ENCODE measurements at places on chromosomes 11 and 22. TPM values are rescaled to one million over a fixed set of nuclear protein-coding genes. Genes with fewer than 3 reads are reported as not detected.

DNA sequence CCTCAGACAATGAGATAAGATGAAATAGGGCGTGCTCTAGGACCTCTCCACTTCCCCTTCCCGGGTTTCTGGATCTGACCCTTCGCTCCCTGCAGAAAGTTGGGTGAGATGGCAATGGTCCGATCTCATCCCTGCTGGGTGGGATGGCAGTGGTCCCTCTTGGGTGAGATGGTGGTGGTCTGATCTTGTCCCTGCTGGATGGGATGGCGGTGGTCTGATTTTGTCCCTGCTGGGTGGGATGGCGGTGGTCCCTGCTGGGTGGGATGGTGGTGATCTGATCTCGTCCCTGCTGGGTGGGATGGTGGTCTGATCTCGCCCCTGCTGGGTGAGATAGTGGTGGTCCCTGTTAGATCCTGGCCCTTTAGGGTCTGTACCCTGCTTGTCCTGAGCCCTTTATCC is 21.3 kb downstream of the ST14 start:
- no peak overlapping the region for H3K4me3 ChIP-seq
- H3K27ac ChIP-seq, result no peak overlapping the region
- no peaks in the 10 kb centered on the region for H3K4me1 ChIP-seq
- no peaks in the 10 kb centered on the region for H3K36me3 ChIP-seq
- no peak for DNase-seq

DNA sequence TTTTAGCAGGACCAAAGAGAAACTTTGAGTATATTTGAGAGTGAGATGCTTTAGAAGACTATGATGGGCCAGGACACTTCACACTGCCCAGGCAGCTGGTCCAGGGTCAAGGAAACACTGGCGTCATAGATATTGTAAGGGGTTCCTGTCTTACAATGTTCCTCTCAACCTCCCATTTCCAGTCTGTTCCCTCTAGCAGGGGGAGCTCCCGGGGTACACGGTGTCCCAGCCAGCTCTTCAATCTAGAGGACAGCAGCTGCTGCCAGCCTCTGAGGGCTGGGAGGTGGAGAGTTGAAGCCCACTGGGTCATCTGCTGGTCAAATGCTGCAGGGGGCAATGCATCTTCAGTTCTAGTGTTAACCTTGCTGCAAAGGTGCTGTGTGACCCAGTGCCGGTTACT is 40.7 kb upstream of the TIMP3 start:
- no peak for DNase-seq
- no peaks in the 10 kb centered on the region for H3K27me3 ChIP-seq
- H3K27ac ChIP-seq, result no peak overlapping the region
- no peak overlapping the region for H3K4me3 ChIP-seq
- H3K36me3 ChIP-seq, result no peaks in the 10 kb centered on the region
- no peaks in the 10 kb centered on the region for H3K4me1 ChIP-seq

- no peak overlapping the region for H3K27ac ChIP-seq
- DNase-seq, result no peak
- H3K36me3 ChIP-seq, result no peaks in the 10 kb centered on the region
Observed at GRCh38 chr11:44733877-44734276, 7.1 kb downstream of the TSPAN18 start.

DNA sequence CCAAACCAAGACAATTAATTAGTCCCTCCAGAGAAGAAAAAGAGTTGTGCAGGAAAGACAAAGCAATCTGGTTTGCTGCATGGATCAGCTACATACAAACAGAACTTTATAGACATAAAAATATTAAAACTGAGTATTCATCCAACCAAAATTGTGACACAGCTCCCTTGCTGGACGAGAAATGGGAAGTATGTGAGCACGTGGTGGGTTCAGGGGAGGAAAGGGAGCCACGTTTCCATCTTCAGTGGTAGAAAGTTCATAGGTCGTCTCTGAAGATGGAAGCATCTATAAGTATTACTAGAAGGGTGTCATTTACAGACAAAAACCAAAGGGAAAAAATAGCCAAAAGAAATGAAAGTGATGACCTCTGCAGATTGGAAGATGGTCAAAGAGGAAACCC is 7.1 kb upstream of the KCNJ5 start:
- DNase-seq, result no peak
- no peaks in the 10 kb centered on the region for H3K36me3 ChIP-seq
- H3K4me3 ChIP-seq, result no peak overlapping the region
- H3K27me3 ChIP-seq, result no peaks in the 10 kb centered on the region

DNA sequence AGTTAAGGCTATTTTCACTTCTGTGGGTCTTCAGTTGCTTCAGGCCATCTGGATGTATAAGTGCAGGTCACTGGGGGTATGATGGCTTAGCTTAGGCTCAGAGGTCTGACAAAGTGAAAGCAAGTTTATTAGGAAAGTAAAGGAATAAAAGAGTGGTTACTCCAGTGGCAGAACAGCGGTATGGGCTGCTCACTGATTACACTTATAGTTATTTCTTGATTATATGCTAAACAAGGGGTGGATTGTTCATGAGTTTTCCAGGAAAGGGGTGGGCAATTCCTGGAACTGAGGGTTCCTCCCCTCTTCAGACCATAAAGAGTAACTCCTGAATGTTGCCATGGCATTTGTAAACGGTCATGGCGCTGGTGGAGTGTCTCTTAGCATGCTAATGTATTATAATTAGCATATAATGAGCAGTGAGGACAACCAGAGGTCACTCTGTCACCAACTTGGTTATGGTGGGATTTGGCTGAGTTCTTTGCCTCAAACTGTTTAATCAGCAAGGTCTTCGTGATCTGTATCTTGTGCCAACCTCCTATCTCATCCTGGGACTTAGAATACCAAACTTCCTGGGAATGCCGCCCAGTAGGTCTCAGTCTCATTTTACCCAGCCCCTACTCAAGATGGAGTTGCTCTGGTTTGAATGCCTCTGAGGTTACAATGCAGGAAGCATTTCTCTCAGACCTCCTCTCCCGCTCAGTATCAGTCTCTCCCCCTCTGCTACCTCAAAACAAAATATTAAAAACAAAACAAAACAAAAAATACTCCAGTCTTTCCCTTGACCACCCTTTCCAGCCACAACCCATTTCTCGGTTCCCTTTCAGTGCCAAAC is 106.6 kb upstream of the SLC22A12 start:
- no peak overlapping the region for H3K4me3 ChIP-seq
- no peaks in the 10 kb centered on the region for H3K4me1 ChIP-seq
- no peaks in the 10 kb centered on the region for H3K27me3 ChIP-seq
- DNase-seq, result no peak

DNA sequence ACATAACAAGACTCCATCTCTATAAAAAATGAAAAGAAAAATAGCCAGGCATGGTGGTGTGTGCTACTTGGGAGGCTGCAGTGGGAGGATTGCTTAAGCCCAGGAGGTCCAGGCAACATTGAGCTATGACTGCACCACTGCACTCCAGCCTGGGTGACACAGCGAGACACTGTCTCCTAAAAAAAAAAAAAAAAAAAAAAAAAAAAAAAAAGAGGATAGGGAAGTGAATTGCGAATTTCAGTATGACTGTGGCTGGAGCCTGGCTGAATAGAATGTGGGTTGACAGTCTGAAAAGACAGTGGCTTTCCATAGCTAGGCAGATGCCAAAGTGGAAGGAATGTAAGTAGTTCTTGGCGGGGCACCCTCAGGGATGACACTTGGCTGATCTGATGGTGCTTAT is 6.4 kb upstream of the LDHAL6A start:
- no peak for DNase-seq
- no peaks in the 10 kb centered on the region for H3K4me1 ChIP-seq
- H3K27me3 ChIP-seq, result no peaks in the 10 kb centered on the region
- no peak overlapping the region for H3K4me3 ChIP-seq

GRCh38 chr11:129056916-129057315 is 114.2 kb upstream of the TP53AIP1 start:
- H3K27me3 ChIP-seq, result no peaks in the 10 kb centered on the region
- H3K4me1 ChIP-seq, result no peaks in the 10 kb centered on the region
- H3K27ac ChIP-seq, result no peak overlapping the region
- no peak overlapping the region for H3K4me3 ChIP-seq
- H3K36me3 ChIP-seq, result no peaks in the 10 kb centered on the region

GRCh38 chr11:2517016-2517385 is 72.2 kb downstream of the KCNQ1 start:
- H3K36me3 ChIP-seq, result no peaks in the 10 kb centered on the region
- no peak overlapping the region for H3K27ac ChIP-seq
- DNase-seq, result peak; percentile 35
- H3K4me3 ChIP-seq, result no peak overlapping the region

- DNase-seq, result peak; percentile 80
- H3K4me1 ChIP-seq, result no peaks in the 10 kb centered on the region
- H3K4me3 ChIP-seq, result no peak overlapping the region
- no peaks in the 10 kb centered on the region for H3K36me3 ChIP-seq
- H3K27ac ChIP-seq, result no peak overlapping the region
Observed at GRCh38 chr22:37229805-37230672, 14.0 kb downstream of the RAC2 start.

DNA sequence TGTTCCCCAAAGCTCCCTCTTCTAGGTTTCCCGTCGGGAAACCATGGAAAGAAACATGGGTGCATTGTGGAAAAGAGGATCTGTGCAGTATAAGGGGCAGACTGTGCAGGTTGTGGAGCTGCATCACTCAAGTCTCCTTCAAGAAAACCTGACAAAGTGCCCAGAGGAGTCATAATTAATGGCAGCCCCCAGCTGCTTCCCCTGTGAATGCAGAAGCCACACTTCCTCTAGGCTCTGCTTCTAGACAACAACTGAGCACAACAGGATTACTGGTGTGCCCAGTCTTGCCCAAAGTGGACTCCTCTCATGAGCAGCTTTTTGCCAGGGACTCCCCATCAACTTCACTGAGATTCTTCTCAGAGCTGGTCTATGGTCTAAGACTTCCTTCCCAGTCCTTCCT is 42.6 kb upstream of the SCUBE2 start:
- no peak for DNase-seq
- H3K4me3 ChIP-seq, result no peak overlapping the region
- H3K4me1 ChIP-seq, result no peaks in the 10 kb centered on the region
- no peaks in the 10 kb centered on the region for H3K27me3 ChIP-seq
- H3K36me3 ChIP-seq, result no peaks in the 10 kb centered on the region
- no peak overlapping the region for H3K27ac ChIP-seq

GRCh38 chr11:111922803-111923202 is 4.1 kb downstream of the C11orf52 start:
- no peak for DNase-seq
- no peaks in the 10 kb centered on the region for H3K27me3 ChIP-seq
- H3K4me3 ChIP-seq, result no peak overlapping the region
- no peaks in the 10 kb centered on the region for H3K4me1 ChIP-seq
- no peaks in the 10 kb centered on the region for H3K36me3 ChIP-seq
- H3K27ac ChIP-seq, result peak overlapping the region; percentile 88

- no peak for DNase-seq
- no peak overlapping the region for H3K4me3 ChIP-seq
- no peak overlapping the region for H3K27ac ChIP-seq
- H3K27me3 ChIP-seq, result no peaks in the 10 kb centered on the region
Observed at GRCh38 chr11:91219535-91219934, 996.7 kb upstream of the CHORDC1 start.

DNA sequence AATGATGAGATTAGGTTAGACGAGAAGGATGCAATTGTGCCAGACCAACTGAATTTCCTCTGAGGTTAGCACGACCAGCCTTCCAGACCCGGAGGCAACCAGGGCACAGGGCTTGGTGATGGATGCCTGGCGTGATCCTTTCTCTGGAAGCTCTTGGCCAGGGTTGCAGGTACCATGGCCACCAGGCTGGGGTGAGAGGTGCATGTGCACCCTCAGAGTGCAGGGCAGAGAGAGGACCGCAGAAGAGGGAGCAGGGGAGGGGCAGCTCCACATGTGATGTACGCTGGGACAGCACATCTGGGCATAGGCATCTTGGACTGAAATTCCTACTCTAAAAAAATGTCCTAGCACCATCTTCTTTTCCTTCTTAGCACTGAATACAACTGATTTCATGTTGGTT is 10.9 kb downstream of the KCNJ1 start:
- DNase-seq, result no peak
- no peaks in the 10 kb centered on the region for H3K36me3 ChIP-seq
- H3K4me1 ChIP-seq, result no peaks in the 10 kb centered on the region
- H3K27ac ChIP-seq, result no peak overlapping the region
- H3K4me3 ChIP-seq, result no peak overlapping the region
- H3K27me3 ChIP-seq, result no peaks in the 10 kb centered on the region

GRCh38 chr11:67251841-67252240 is 14.4 kb upstream of the GRK2 start:
- H3K4me1 ChIP-seq, result no peaks in the 10 kb centered on the region
- no peak for DNase-seq

GRCh38 chr11:100925935-100926334 is 203.7 kb downstream of the PGR start:
- no peak overlapping the region for H3K4me3 ChIP-seq
- H3K4me1 ChIP-seq, result no peaks in the 10 kb centered on the region
- no peak for DNase-seq
- no peaks in the 10 kb centered on the region for H3K36me3 ChIP-seq
- H3K27me3 ChIP-seq, result no peaks in the 10 kb centered on the region

GRCh38 chr11:76257074-76257719 is 50.9 kb upstream of the WNT11 start:
- H3K27me3 ChIP-seq, result no peaks in the 10 kb centered on the region
- no peaks in the 10 kb centered on the region for H3K36me3 ChIP-seq
- H3K4me1 ChIP-seq, result no peaks in the 10 kb centered on the region
- DNase-seq, result no peak
- H3K27ac ChIP-seq, result no peak overlapping the region

DNA sequence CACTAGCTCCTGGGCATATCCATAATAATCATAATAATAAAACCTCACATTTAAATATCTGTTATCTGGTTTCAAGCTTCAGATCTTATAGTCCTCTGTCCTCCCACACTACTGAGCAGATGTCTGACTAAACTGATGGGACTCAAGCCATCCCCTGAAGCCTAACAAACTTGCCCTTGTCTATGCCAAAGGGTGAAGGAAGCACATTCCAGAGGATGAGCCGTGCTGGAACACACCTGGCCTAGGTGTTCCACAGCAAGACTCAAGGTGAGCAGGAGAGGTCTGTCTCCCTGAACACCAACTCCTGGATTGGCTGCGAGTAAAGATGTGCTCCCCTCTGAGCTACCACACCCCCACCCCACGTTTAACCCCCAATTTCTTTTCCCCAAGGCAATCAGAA is 14.7 kb downstream of the SCUBE2 start:
- DNase-seq, result no peak
- no peak overlapping the region for H3K27ac ChIP-seq
- H3K4me3 ChIP-seq, result no peak overlapping the region
- no peaks in the 10 kb centered on the region for H3K36me3 ChIP-seq
- no peaks in the 10 kb centered on the region for H3K27me3 ChIP-seq
- no peaks in the 10 kb centered on the region for H3K4me1 ChIP-seq

ARHGAP8 gene
- 3.0 TPM for total RNA-seq

OR5A1 gene
- total RNA-seq, result not detected

SLC22A12 gene
- not detected for total RNA-seq

RASL10A gene
- total RNA-seq, result 3.0 TPM

KCNJ1 gene
- total RNA-seq, result 0.19 TPM

CLDN25 gene
- not detected for total RNA-seq

Data from aorta (tissue), 5 donors.